GM12864 (cell line): ENCODE measurements at places on chromosomes 3 and 15.

DNA sequence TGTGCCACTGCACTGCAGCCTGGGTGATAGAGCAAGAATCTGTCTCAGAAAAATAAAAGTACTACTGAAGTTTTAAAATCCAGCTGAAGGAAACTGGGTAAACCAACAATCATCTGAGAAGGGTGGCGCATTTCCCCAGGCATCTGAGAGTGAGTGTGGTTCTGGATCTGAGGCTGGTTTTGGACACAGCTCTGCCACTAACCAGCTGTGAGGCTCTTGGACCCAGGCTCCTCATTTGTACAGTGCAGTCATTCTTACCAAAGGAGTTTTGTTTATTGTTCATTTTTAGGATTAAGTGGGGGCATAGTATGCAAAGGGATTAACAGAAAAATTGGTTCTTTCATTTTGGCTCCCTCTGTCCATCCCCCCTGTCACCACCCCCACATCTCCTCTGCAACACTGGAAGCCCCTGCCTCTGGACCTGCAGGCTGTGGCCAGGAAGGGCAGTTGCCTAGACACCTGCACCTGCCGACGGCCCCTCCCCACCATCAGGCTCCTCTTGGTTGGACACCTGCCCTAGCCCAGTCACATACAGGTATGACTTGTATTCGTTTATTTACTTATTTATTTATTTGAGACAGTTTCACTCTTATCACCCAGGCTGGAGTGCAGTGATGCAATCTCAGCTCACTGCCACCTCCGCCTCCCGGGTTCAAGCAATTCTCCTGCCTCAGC, 8.8 kb downstream of the NUP210 start:
- no peak for DNase-seq

DNA sequence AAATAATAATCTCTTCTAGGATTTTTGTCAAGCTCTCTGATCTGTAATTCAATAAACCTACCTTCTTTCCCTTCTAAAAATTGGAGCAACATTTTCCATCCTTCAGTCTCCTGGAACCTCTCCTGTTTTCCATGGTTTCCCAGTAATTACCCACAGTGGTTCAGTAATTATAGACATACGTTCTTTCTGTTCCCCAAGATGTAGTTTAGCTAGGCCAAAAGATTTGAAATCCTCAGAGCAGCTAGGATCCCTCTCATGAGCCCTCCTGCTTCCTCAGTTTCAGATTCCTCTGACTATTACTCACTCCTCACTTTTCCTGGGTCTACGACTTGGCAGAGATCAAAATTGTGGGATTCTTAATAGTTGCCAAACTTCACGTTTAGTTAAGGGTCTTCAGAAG, 76.9 kb upstream of the IGSF10 start:
- DNase-seq: no peak

DNA sequence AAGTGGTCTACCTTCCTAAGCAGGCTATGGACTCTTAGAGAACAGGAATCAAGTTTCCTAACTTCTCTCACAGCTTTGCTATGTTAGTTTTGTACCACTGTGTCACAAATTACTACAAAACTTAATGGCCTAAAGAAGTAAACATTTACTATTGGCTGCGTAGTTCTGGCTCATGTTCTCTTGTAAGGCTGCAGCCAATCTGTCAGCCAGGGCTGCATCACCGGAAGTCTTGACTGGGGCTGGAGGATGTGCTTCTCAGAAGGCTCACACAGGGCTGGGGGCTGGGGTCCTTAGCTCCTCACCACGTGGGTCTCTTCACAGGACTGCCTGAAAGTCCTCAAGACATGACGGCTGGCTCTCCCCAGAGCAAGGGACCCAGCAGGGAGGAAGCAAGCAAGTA, 15.5 kb downstream of the STIMATE start:
- no peak for DNase-seq

DNA sequence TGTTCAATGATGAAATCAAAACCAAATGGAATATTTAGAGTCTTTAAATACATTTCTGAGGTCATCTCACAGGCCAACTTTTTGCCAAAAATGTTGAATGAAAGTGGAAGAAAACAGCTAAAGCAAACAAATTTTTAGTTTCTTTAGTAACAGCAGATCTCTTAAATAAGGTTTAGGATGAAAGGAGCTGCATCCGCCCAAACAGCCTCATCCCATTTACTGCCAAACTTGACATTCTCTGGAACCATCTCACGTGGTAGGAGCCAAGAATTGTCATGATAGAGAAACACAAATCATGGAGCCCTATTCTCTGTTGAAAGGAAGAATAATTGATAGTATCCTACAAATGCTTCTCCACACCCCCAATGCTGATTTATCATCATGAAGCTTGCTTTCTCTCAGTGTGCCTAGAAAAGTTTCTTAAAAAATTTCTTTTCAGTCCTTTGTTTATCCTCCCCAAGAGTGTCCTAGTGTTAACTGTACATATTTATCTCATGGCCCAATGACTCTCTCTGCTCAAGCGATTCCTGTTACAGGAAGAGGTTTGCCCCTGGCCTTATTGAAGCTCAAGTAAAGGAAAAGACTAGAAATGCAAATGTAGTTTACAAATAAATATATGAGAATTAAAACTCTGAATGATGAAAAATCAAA, 23.4 kb downstream of the SLC9A9 start:
- DNase-seq: no peak

GRCh38 chr3:112651516-112651915, 10.6 kb upstream of the CCDC80 start:
- DNase-seq: no peak

GRCh38 chr15:95742256-95742655, 588.2 kb upstream of the NR2F2 start:
- no peak for DNase-seq

DNA sequence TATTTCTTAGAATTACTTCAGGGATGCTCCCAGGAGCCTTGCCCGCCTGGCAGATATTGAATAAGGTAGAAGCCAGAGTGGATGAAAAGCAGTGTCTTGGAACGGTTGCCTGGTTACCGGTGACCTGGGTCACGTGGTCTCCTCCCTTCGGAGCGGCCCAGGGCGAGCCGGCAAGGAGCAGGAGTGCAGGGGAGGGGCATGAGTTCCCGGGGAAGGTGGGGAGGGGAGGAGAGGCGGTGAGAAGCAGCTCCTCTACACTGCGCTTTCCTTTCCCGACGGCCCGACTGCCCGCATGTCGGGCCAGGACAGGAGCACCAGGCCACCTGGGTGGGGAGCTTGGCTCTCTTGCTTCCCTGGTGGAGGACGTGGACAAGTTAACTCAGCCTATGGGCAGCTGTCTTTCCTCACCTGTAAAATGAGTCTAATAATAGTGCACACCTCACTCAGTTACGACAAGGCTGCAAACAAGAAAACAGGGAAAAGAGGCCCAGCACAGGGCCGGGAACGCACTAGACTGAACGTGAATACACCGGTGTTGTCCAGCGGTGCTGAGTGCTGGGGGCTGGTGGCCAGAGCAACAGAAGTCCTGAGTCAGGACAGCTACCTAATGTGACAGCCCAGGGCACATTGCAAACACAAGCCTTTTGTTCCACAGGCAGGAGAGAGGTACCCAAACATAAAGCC, 198.3 kb downstream of the ADAMTS9 start:
- DNase-seq: no peak

DNA sequence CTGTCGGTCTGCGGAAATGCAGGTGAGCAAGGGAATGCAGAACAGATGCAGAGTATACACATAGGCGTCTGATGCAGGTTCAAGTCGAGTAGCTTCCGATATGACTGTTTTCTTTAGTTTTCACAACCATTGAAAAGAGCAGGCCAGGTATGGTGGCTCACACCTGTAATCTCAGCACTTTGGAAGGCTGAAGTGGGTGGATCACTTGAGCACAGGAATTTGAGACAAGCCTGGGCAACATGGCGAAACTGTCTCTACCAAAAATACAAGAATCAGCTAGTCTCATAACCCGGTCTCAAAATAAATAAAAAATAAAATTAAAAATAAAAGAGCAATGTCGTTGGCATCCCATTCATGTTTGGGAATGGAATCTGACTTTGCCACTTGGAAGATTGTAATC, 101.5 kb downstream of the PTPRG start:
- DNase-seq: no peak

- DNase-seq: no peak
Observed at GRCh38 chr15:93809516-93809915, 421.8 kb upstream of the MCTP2 start.

DNA sequence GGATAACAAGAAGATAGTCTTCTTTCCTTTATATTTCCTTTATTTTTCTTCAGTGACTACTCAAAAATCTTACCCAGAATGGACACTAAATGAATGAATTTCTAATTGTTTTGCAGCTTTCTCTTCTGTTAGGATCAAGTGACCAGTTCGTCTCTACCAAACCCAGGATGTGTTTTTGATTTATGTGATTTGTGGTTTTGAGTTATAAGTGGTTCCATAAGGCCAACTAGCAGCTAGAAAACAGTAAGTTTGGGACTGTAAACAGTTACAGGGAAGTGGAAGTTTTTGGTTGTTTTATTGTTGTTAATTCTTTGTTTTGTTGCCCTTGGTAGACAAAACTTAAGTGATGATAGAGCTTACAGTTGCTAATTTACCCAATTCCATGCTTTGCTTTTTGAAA, 456.5 kb downstream of the IL5RA start:
- no peak for DNase-seq

DNA sequence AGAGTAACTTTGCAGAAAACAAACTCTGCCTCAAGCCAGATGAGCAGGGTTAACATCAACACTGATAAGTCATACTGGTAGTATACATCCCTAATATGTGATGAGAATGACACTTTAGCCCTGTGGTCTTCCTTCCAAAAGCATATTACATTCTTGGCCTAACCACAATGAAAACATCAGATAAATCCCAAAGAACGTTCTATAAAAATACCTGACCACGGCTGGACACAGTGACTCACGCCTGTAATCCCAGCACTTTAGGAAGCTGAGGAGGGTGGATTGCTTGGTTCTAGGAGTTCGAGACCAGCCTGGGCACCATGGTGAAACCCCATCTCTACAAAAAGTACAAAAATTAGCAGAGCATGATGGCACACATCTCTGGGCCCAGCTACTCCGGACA, 4.7 kb downstream of the TMCC1 start:
- DNase-seq: no peak

DNA sequence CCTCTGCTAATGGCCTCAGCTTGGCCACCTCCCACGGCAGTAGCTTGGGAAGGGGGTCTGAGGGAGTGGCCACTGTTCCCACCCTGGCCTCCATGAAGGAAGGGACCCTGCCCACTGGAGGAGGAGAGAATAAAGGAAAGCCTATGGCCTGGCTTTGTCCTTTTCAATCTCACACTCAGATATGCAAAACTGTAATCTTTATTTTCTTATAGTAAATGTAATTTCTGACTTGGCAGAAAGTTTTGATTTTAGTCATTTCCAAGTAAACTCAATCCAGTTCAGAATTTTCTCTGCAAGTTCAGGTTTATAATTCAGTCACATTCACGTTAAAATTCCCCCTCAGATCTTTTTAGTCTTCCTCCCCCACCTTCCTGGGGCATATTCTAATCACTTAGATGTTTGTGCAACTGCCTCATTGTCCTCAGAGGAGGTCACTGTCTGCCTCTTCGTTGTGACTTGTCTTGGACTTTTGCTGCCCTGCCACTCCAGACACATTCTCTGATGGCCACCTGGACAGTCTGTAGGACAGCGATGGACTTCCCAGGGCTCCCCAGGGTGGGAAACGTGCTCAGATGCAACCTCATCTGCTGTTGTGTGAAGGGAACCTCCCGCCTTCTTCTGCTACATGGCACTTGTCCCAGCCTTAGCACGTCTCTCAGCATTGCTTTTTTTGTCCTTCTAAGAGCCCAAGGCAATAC, 222.8 kb upstream of the TBL1XR1 start:
- DNase-seq: no peak

GRCh38 chr15:38610748-38611147, 46.1 kb upstream of the RASGRP1 start:
- no peak for DNase-seq

DNA sequence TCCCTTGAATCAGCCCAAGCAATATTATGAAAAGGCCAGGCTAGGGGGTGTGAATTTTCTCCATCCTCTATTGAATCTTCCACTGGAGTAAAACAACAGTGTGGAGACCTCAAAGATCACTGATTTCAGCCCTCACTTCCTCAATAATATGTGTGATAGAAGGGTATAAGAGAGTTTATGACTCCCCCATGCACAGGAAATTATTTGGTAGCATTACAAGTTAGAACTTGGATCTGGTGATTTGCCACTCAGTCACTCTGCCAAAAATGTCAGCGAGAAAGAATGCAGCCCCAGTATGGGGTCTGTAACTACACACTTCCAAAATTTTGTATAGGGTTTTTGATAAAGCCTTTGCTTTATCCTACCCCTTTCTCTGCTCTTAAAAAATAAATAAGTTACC, 81.0 kb upstream of the KCNMB2 start:
- no peak for DNase-seq

- DNase-seq: no peak
Observed at GRCh38 chr3:153783741-153784480, 337.3 kb upstream of the ARHGEF26 start.
